ENCODE measurements at places on chromosomes 2 and 18.

DNA sequence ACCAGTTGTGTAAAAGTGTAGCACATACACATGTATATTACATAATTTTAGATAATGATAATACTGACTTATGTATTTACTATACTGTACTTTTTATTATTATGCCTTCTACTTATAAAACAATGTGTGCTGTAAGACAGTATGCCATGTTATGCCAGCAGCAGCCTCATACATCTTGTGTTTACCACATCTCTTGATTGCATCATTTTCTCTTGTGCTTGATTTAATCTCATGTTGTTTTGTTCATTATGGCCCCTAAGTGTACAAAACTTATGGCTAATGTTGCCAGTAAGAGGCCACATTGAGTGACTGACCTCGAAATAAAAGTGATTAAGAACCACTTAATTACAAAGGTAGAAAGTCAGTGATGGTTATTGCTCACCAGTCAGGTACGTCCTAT, 128.0 kb upstream of the SP5 start:
- no peak for DNase-seq

GRCh38 chr2:146917431-146918042, 927.3 kb upstream of the ACVR2A start:
- DNase-seq: no peak

GRCh38 chr2:205758051-205758450, 75.8 kb downstream of the NRP2 start:
- no peak for DNase-seq

DNA sequence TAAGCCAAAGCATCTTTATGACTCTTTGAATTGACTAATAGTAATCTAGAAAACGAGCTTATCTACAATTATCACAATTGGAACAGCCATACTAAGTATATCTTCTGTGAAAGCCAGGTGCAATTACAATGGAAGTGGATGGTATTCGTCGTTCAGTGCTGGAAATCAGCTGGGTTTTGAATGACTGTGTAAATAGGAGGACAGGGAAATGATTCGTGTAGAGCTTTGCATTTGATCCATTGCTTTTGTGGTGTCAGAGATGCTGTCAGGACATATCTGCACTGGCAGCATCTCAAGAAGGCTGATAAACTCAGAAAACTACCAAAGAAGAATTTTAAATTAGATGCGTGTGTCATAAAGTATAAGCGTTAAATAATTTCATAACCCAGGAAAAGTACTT, 187.1 kb downstream of the ZNF407 start:
- DNase-seq: no peak

DNA sequence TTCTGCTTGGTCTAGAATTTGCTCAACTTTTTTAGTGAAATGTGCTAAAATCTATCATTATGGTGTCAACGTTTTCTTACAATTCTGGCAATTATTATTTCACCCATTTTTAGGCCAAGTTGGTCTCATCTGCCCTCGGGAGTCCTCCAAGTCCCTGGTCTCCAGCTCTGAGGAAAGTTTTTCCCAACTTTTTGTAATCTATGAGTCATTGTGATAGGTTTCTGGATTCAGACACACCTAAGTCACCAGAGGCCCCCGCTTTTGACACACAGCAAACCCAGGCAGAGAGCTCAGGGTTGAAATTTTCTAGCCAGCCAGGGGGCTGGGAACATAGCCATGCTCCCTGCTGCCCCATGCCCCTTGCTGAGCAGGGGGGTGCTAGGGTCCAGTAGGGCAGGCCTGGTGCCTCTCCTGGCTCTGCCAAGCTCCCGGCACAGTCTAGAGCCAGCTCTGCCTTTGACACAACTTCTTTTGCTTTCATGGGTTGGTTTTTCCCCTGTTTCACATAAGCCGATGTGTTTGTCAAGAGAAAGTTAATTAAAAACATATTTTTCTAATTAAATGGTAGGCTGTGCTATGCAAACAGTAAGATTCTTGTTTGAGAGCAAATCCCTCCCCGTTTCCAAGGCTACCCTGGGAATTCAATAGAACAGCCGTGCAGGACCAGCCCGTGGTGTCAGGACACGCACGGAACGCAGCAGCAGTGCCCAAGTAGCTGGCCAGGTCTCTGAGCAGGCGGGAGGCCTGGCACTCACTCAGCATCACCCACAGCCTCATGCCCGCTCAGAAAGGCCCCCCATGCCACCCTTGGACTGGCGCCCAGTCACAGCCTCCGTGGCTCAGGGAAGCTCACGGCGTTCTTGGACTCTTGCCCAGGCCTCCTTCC, 25.5 kb upstream of the SNED1 start:
- DNase-seq: no peak

GRCh38 chr18:27581296-27581904, 396.3 kb upstream of the CHST9 start:
- no peak for DNase-seq

GRCh38 chr18:7846335-7846734, 279.2 kb downstream of the PTPRM start:
- no peak for DNase-seq

DNA sequence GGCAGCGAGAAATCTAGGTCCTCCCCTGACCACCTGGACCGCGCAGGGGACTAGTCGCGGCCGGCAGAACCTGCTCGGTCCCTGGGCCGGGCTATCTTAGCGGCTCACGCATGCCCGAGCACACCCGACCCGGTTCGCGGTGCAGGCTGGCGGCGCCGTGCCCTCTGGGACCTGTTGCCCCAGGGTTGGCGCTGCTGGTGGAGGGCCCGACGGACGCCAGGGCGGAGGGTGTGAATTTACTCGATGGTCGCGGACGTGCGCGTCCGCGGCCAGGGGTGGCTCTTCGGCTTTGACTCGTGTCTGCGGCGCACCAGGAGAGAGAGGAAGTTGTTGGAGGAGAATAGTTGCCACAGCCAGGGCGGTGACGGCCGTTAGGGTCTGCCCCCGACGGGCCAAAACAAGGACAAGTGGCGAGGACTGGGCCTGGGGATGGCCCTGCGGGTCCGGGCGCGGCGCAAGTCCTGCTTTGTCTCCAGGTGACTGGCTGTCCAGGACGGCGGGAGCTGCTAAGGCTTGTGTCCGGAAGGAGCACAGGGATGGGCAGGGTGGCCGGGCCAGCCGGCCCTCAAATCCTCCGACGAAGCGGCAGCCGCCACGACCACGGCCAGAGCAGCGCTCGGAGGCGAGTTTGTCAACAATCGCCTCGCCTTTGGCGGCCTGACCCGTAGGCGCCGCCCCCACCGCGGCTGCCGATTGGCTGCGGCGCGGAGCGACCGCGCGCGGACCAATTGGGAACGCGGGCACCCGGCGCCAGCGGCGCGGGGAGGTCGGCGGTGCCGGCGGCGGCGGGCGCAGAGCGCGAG, 1.3 kb downstream of the BCL2L11 start:
- peak; percentile 51 for DNase-seq

DNA sequence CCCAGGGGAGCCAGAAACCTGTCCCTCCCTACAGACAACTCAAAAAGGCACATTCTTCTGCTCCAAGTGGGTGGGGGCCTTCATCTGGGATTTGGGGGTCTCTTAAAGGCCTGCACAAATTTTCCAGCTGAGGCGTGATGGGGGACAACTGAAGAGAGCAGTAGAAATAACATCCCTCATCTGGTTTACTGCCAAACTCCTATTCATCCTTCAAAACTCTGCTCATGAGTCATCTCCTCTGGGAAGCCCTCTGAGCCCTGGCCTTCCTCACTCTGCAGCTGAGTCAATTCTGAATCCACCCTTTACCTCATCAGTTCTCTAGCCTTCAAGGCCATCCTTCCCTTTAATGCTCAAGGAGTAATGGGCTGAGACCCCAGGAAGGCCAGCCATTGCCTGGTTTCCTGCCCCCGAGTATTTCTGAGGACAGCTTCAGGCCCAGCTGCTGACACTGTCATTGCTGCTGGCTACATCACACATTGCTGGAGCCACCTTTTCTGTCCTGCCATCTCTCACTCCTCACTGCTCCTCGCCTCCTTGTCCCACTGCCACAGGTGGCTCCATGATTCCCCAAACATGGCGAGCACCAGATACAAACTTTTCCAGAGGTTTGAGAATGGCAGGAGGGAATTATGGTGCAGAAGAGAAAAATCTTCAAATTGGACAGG, 32.2 kb upstream of the GLI2 start:
- DNase-seq: no peak

- DNase-seq: no peak
These were observed 298.7 kb upstream of the MGAT5 start for GRCh38 chr2:133955169-133955568.

DNA sequence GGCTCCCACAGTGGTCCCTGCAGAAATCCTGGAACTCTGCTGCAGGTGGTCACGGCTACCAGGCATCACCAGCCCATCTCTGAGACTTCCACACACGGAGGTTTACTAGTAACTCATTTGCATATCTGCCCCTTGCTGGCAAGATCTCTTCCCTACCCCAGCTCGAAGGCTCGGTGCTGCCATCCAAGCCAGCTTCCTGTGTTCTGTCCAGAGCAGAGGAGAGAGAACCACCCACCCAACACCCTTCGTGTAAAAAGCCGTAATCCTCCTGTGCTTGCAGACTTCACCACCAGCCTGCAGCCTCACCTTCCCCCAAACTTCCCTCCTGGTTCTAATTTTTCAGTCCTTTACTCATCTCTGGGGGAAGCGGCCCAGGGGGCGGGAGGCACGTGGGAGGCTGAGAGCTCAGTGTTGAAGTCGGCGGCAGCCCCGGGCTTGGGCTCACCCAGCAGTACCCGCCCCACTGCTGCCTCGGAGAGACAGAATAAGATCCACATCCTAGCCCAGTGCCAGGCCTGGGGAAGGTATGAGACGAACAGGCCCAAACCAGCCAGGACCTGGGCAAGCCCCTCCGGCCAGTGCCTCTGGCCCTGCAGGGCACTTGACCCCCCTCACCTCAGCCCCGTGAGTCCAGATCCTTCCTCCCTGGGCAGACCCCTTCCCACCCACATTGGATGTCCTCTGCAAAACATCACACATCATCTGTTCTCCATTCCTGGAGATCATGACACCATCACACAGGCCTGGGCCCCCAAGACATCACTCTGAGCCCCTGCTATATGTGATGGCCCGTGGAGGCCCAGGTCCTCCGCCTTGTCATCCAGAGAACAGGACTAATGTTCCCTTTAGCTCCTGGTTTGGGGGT, 145.8 kb upstream of the ID2 start:
- no peak for DNase-seq

DNA sequence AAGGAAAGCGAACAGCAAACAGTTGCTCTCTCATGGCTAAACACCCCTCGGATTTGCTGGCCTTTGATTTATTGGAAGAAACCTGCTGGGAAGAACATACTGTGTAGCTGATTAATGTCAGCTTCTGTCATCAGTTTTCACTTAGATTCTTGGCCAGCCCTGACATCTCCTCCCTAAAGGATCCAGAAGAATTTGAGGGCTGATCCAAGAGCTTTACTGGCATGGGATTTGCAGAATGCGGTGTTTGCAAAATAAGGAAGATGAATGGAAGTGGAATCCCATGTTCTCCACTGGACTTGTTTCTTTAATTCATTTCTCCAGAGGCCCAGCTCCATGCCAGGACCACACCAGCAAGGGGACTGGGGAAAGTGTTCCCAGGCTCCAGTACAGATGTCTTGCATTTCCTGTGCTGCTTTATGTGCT, 80.5 kb downstream of the RDH14 start:
- DNase-seq: no peak

- DNase-seq: no peak
These were observed 208.3 kb upstream of the FANCL start for GRCh38 chr2:58449286-58450010.

- no peak for DNase-seq
These were observed 4.4 kb upstream of the GTF2A1L start for GRCh38 chr2:48613211-48613610.
